Right renal pelvis (tissue), 4 donors: ENCODE measurements at places on chromosomes 7 and 10. TPM values are rescaled to one million over a fixed set of nuclear protein-coding genes. Genes with fewer than 3 reads are reported as not detected.

GRCh38 chr7:150365673-150366398, 2.8 kb upstream of the REPIN1 start:
- DNase-seq: no peak

DNA sequence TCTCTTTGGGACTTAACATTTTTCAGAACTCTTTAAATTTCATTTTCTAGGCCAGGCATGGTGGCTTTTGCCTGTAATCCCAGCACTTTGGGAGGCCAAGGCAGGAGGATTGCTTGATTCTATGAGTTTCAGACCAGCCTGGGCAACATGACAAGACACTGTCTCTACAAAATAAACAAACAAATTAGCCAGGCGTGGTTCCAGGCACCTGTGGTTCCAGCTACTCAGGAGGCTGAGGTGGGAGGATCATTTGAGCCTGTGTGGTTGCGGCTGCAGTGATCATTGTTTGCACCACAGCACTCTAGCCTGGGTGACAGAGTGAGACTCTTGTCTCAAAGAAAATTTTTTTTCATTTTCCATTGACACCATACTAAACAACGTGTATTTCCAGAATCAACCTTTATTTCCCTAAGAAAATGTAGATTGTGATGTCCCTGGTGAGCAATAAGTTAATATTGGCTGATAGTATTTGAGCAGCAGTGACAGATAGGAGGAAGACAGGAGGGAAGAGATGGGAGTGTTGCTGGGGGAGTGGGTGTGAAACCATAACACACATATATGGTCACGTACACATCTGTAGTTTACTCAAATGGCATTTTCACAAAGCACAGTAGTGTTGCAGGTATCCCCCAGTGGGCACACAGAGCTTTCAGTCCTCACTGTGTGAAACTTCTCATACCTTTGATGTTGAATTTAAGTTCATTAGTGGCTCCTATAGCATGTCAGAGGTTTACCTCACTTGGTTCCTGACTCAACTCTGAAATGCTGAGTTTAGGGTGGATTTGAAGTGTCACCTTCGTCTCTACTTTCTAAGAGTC, 205.6 kb downstream of the AUTS2 start:
- DNase-seq: no peak

DNA sequence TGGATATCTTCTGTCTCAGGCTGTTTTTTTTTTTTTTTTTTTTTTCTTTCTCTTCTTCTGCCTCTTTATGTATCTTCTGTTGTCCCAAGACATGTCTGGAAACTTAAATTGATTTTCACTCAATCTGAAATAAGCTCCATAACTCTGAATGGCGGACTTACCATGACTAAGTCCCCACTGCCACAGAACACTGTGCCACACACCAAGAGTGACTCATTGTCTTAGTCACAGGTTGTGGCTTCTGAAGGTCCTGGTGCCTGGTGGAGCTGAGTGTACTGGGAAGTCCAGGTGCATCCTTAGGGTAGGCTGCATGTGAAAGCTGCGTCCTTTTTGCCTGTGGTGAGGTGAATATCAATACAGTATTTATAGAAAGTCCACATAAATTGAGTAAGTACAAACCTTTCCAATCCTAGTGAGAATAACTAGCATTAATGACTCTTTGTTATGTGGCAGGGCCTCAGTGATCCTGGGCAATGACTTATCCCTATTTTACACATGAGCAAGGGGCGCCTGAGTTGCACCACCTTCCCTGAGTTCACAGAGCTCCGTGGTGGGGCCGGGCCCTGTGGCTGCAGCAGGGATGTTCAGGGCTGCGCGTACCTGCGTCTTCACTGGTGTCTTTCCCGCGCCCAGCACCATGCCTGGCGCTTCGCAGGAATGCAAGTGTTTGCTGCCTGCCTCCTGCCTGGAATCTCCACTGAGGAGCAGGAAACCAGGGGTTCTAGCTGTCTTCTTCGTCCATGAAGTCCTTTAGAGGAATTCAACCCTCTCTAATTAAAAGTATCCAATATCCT, 4.3 kb downstream of the PFKP start:
- DNase-seq: no peak

GRCh38 chr10:116566932-116567331, 21.2 kb downstream of the PNLIP start:
- no peak for DNase-seq

- no peak for DNase-seq
These were observed 149.1 kb upstream of the ADO start for GRCh38 chr10:62655337-62655994.

DNA sequence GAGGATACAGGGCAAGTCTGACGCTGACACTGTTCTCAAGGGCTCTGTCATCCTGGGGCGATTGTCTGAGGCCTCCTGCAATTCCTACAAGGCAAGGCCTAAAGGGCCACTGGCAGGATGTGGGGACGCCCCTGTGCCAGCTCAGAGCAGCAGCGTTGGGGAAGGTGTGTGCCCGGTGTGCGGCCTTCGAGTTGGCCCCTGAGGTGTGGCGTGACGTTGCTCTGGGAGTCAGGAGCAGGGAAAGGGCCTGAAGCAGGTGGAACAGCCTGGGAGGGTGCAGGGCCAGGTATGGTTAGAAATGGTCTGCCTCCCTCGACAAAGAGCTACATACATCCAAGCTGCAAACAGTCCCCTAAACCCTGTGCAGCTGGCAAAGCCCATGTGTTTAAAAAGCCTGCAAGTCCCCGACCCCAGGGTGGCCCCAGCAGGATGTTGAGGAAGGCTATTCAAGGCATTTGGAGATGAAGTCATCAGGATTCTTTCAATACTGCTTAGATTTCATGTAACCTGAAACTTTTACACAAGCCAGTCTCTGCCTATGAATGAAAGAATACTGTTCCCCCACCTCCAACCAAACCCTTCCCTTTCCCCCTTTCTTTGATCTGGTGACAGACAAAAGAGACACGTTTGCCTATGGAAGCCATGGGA, 142.5 kb upstream of the TNS3 start:
- no peak for DNase-seq

The NUTM2B gene
- polyA plus RNA-seq: 2.8 TPM

- DNase-seq: no peak
These were observed 36.2 kb downstream of the PDLIM1 start for GRCh38 chr10:95254629-95255028.

- DNase-seq: no peak
These were observed 98.5 kb downstream of the HIP1 start for GRCh38 chr7:75640201-75640600.

The TCAF2 gene
- polyA plus RNA-seq: 4.0 TPM

- DNase-seq: no peak
These were observed 158.9 kb upstream of the ADCY1 start for GRCh38 chr7:45415265-45415664.

GRCh38 chr7:24199978-24200377, 84.0 kb upstream of the NPY start:
- DNase-seq: no peak

The C10orf53 gene
- not detected for polyA plus RNA-seq

GRCh38 chr7:38318803-38319416, 45.5 kb upstream of the TARP start:
- no peak for DNase-seq

GRCh38 chr10:128137877-128138276, 11.7 kb upstream of the MKI67 start:
- no peak for DNase-seq

The AEBP1 gene
- polyA plus RNA-seq: 67.0 TPM

The ARHGAP12 gene
- polyA plus RNA-seq: 28.4 TPM

The PTCD1 gene
- polyA plus RNA-seq: 4.7 TPM

GRCh38 chr10:24958091-24958720, 5.8 kb upstream of the PRTFDC1 start:
- DNase-seq: no peak

The RHOBTB1 gene
- 77.9 TPM for polyA plus RNA-seq

DNA sequence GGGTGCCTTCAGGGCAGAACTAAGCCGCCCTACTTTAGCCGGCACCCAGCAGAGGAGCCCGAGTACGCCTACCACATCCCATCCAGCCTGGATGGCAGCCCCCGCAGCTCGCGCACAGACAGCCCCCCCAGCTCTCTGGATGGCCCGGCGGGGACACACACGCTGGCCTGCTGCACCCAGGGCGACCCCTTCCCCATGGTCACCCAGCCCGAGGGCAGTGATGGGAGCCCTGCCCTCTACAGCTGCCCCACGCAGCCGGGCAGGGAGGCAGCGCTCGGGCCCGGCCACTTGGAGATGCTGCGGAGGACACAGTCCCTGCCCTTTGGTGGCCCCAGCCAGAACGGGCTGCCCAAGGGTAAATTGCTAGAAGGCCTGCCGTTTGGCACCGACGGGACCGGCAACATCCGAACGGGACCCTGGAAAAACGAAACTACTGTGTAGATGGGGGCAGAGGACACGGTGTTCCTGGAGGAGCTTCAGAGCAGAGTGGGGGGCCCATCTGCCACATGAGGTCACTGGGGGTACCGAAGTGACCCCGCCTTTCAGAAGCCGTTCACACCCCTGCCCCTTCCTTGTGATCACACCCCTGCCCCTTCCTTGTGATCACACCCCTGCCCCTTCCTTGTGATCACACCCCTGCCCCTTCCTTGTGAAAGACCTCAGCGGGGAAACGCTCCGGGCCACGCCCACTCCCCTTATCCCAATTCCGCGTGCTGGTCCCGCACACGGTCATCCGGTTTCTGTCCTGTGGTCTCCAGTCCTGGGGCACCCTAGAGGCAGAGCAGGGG, 30.8 kb upstream of the KNDC1 start:
- no peak for DNase-seq

DNA sequence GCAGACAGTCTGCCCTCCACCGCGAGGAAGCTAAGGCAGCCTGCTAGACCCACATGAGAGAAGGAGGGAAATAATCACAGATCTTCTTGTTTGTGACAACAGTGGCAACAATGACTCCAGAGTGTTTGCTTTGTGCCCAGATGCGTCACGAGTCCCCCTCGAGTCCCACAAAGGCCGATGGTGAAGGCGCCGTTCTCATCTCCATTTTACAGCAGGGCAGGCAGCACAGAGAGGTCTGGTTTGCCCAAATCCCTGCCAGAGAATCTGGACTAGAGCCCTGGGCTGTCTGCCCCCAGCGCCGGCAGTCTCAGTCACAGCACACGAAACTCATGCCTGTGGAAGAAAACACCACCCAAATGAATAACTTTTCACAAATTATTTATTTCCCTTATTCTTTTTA, 38.1 kb downstream of the KIAA1549 start:
- DNase-seq: no peak

- no peak for DNase-seq
These were observed 33.9 kb downstream of the STARD3NL start for GRCh38 chr7:38211940-38212339.

DNA sequence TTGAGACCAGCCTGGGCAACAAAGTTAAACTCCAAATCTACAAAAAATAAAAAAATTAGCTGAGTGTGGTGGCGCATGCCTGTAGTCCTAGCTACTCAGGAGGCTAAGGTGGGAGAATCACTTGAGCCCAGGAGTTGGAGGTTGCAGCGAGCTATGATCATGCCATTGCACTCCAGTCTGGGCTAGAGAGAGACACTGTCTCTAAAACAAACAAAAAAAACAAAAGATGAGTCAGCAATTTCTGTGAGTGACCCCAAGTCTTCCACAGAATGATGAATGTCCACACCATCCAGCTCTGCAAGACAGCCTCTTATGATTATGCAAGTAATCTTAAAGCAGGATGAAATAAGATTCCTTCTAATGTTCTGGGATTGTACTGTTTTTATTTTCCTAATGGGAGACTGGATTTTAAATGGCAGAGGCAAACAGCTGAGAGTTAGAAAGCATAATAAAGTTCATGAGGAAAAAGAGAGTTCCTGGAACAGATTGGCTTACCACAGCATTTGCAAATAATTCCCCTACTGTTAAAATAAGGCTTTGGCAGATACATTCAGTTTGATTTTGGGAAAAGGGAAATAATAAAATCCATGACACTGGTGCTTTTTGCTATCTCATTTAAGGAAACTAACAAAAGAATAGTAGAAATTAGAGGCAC, 18.9 kb upstream of the PRKAR2B start:
- no peak for DNase-seq

DNA sequence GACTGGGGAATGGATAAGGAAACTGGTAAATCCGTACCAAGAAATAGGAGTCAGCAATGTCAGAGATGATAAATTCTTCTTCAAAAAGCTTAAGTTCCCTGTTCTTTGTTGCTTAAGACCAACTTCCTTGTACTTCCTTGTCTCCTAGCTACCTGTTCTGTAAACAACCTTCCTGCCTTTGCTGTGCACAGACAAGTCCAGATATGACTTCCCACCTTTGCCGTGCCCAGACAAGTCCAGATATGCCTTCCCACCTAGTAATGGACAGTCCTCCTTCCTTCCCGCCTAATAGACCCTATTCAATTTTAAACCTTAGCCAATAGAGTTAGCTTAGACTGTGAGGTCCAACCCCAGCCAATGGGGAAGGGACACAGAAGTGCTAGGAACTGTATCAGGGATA, 2.5 kb upstream of the ZNF33A start:
- no peak for DNase-seq

GRCh38 chr10:89476150-89476549, 59.2 kb downstream of the SLC16A12 start:
- DNase-seq: no peak

- DNase-seq: no peak
These were observed 3.6 kb downstream of the PKD1L1 start for GRCh38 chr7:47944536-47945260.

- no peak for DNase-seq
These were observed 70.1 kb downstream of the COBL start for GRCh38 chr7:51246258-51247245.

- DNase-seq: no peak
These were observed 578.8 kb upstream of the PFKP start for GRCh38 chr10:2488446-2489005.

DNA sequence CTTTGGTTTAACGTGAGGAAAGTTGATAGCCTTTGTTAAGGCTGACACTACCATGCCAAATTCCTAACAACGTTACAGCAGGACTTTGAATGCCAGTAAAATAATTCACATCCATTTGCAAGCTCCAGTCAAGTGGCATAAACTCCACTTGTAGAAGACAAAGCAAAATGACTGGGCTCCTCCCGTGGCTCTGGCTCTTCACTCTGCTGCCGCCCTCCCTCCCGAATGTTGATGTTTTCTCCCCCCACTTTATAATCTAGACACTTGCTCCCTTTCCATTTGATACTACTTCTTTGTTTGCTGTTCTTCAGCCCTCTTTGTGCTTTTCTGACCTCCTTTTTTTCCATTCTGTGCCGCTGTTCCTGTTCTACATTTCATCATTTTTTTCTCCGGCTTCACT, 22.8 kb upstream of the ITGB8 start:
- DNase-seq: no peak

DNA sequence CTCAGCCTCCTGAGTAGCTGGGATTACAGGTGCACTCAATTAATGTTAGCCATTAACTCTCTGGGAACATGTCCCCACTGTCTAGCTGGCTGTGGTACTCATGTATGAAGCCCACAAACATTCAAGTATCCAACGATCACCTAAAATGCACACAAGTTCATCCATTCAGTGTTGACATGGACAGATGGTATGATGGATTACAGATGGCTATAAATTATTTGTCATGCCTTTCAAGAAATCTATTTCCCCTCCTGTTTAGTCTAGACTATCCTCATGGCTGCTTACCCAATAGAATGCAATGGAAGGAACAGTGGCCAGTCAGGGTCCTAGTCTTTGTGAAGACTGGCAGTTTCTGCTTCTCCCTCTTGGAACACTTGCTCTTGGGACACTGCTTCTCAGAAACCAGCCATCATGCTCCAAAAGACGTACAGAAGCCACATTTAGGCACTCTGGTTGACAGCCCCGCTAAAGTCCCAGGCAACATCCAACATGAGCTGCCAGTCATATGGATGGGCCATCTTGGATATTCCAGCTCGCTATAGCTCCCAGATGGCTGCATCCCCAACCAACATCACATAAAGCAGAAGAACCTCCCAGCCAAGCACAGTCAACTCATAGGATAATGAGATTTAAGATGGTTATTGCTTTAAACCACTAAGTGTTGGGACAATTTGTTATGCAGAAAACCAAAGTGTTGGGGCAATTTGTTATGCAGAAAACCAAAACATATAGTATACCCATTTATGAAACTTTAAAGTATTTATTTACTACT, 33.1 kb downstream of the MYL10 start:
- no peak for DNase-seq
